ENCODE measurements at places on chromosomes 4 and X.

DNA sequence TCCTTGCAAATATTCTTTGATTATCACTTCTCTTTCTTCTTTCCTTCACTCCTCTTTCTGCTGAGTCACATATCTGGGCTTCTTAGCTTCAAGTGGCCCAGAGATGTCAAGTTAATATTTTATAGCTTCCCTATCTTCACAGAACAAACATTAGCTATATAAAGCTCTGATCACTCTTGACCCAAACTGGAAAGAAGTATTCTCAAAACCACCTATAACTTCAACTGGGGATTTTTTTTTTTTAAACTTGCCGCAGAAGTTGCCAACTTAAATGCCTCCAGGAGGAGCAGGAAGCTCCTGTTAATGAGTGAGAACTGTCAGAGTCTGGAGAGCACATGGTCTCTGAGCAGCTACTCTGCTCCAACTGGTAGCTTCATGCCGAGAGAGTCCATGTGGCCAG lies 233.3 kb upstream of the EDNRA start:
- no peak for DNase-seq

DNA sequence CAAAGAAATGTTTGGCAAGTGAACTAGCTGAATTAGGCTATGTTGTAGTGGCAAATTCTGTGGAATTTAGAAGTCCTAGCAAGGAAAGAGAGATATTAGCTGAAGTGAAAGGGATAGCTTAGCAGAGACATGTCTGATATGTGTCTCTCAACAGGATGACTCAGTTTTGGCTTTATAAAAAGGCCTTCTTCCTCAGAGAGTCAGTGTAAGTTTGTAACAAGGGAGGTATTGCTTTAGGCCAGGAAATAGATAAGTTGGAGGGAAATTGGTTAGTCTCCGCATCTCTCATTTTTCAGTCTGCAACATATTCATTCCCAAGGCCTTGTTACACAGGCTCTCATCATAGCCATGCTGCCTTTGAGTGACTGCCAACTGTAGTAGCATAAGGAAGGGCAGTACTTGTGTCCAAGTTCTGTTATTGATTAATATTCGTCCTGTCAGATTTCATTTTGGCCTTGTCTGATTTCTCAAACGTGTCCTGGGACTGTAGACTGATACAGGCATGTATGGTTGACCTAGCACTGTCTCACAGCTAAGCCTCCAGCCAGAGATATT lies 4.0 kb downstream of the TMEM164 start:
- DNase-seq = no peak

- no peak for DNase-seq
Measured at GRCh38 chr4:140309124-140309870, 64.1 kb upstream of the SCOC start.

DNA sequence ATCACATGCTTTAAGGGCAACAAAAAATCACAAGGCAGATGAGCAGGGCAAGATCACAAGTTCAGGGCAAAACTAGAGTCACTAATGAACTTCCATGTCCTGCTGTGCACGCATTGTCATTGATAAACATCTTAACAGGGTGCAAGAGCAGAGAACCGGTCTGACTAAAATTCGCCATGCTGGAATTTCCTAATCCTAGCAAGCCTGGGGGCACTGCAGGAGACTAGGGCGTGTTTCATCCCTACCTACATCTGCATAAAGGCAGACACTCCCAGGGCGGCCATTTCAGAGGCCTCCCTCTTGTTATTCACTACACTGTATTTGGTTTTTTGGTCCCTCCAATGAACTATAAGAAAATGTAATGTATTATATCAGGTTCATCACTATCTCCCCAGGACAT lies 203.6 kb downstream of the ARHGEF9 start:
- DNase-seq = no peak

DNA sequence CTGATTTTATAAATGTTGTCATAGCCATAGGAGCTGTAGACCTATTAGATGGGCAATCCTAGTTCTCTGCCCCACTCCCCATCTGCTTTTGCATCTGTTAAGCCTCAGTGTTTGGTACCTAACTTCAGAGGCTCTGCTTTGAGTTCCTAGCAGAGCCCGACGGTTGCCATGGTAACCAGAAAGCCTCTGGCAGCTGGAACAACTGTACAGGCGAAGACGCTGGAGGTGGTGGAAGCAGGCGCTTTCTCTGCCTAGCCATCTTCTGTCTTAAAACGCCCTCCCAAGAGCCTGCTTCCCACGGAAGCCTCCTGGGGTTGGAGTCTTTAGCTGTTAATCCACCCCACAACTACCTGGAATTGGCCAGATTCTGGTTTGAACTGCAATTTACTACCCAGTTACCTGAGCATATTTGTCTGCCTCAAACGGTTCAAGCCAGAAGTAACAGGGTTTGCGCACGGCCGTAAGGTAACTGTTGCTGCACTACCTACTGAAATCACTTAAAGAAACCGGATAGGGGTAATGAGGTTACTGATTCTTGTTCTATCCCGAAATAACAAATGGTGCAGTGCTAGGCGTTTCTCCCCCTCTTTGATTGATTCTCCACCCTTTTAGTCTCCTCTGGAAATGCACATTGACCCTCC lies 1.0 kb upstream of the GABRG1 start:
- no peak for DNase-seq

DNA sequence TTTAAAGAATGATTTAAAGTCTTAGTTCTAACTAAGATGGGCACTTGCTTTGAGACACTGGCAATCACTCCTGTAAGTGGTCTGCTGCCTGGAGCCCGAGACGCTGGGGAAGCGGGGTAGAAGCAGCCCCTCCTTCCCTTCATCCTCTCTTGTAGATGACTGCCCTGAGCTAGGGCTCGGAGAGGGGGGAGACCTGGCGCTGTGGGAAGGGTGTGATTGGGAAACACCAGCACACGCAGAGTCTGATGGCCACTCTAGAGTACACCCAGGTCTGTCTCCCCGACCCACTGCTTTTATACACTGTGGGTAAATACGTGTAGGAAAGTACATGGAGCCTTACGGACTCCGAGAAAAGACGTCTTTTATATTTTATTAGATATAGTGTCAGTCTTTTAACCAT lies 24.0 kb downstream of the LRP2BP start:
- no peak for DNase-seq

- no peak for DNase-seq
Measured at GRCh38 chrX:100409610-100410590, at the start of gene PCDH19. PCDH19 (minus strand) TSS chrX:100410273; CDS start chrX:100408597, 1,676 bp downstream.

DNA sequence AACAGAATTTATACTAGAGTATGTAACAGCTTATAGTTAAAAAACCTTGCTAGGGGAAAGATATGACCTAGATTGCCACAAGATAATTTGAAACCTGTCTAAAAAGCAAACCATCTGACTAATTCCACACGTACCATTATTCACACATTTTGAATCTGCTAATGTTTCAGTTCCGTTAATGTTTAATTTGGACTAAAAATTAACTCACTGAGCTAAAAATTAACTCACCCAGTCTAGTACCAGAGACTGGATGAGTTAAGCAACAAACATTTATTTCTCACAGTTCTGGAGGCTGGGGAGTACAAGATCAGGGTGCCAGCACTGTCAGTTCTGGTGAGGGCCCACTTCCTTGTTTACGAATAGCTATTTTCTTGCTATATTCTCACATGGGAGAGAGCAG lies 231.5 kb upstream of the DIAPH2 start:
- no peak for DNase-seq

DNA sequence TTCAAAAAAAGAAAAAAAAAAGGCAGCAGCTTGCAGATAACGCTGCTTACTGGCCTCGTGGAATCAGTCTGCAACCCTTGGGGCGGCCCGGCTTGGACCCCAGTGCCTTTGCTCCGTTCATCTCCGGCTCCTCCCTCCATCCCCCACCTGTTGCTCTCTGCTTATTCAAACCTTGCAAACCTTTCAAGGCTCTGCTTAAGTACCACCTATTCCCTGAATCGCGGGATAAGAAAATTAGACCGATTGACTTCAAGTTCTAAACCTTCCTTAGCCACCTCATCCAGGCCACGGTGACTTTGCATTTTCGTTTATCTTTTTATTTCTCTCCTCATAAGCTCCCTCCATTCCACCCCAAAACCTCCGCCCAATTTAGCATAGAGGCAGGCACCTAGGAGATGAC lies 1.4 kb upstream of the PHKA1 start:
- DNase-seq = no peak

GRCh38 chr4:110020139-110020538 lies 107.5 kb downstream of the EGF start:
- DNase-seq = no peak

GRCh38 chrX:132231587-132231986 lies 12.3 kb upstream of the RAP2C start:
- no peak for DNase-seq

DNA sequence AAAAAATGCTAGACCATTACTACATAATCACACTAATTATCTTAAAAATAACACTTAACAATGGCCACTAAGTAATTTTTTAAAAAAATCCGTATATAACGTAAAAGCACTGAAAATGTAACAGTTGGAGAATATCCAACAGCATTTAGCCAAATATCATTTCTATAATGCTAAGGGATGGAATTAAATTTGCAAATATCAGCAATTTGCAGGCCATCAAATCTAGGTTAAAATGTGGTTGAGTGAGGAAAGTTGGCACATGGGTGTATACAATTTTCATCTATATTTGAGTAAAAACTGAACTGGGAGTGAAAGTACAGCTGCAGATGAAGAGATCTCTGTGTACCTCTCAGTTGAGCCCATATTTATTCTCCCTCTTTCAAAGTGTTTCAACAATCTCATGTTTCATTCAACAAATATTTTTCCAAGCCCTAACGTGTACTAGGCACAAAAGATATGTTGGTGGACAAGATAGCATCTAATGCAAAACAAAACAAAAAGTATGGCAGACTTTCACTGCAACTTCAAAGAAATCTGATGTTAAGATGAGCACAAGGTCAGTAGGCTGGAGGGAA lies 63.0 kb downstream of the MBNL3 start:
- no peak for DNase-seq

DNA sequence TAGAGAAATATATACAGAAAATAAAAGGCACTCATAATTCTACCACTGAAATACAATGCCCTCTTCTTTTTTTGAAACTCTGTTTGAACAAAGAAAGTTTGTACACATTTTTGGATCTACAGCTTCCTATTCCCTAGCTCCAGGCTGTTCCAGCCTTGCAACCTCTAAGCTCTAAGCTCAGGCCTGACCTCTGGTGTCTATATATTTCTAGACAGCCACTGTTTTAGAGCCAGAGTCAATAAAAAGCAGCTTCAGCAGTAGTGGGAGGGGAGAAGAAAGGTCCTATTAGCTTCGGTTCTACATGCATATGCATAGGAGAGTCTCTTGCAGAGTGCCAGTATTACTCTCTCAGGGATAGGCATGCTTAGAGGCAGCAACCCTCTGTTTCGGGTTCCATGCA lies 39.7 kb downstream of the CLDN2 start:
- no peak for DNase-seq

DNA sequence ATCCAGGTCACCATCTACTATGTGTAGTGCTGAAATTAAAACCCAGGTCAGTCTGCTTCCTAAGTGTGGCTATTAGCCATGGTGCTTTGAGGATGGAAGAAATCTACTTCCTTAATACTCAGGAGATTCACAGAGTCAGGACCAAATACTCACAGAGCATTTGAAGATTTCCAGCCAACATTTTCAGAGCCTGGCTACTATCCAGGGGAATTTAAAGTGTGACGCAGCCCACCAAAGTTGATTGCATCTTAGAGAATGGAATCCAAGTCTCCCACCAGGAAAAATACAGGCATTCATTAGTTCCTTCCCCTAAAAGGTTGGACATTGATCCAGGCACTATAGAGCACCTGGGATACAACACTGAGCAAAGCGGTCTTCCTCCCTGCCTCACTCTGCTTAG lies 83.8 kb downstream of the HS3ST1 start:
- DNase-seq = no peak

DNA sequence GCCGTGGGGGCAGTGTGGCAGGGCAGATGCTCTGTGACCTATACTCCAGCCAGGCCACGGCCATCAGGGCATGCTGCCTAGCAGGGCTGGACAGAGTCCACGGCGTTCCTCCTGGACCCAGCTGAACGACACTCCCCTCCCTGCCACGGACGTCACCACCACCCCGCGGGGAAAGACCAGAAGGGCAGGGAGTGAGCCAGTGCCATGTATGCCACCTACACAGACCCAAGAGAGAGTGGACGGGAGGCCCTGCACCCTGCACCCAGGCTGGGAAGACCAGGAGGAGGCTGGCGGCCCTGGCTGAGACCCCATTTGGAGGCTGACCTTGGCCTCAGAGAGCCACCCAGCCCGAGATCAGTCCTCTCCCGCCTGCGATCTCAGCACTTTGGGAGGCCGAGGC lies 101.9 kb downstream of the FAM53A start:
- DNase-seq = no peak

- no peak for DNase-seq
Measured at GRCh38 chr4:89070041-89070440, 13.1 kb upstream of the FAM13A start.

DNA sequence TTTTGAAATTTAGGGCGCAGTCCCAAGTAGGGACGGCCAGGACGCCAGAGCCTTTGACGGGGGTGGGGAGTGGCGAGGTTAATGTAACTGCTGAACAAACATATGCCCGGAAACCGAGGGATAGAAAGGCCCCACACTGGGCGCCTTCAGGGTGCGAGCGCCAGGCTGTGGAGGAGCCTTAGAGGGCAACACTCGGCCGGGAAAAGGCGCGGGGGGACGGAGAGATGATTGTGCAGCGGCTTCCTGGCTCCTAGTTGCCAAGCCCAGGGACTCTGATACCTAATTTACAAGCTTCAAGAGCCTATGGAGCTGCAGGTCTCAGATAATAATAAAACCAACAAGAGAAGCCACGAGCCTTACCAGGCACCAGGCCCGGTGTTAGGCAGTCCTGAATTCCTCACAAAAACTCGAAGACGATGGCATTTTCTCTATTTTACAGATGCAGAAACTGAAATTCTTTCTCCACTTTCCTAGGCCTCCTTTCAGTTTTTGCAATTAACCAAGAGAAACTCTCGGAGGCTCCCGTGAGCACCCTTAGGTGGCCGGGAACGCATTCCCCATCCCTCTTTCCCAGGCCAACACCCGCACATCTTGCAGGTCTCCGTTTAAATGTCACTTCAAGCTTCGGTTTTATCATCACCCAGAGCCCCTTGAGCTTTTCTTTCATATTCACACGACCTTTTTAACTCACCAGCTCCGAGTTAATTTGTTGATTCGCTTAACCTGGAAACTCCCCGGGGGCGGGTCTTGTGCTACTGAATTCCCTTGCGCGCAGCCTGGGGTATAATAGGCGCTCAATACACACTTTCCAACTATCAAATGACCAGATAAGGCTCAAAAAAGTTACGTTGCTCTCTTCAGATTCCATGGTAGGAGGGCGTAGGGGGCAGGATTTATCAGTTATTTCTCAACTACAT lies 6.4 kb upstream of the GSX2 start:
- no peak for DNase-seq

- DNase-seq = no peak
Measured at GRCh38 chr4:172813359-172813923, 355.2 kb upstream of the GALNT7 start.

DNA sequence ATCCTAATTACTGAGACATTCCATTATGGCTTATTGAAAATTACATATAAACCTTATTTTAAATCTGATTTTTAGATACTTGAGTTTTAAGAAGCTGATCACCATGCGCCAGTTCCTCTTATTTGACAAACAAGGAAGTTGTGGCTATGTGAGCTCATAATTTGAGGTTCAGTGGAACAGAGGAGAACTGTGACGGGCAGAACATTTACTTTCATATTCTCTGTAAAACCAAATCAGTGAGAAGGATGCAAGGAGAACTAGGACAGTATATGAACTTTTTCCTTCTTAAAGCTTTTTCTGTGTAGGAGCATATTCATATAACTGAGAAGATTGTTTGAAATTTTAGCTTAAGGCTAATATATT lies 25.3 kb downstream of the STIM2 start:
- no peak for DNase-seq

GRCh38 chrX:12443534-12444098 lies 305.3 kb downstream of the FRMPD4 start:
- no peak for DNase-seq
